ENCODE measurements at places on chromosomes 4 and X.

- DNase-seq: no peak
Observed at GRCh38 chr4:173185847-173186510, 17.4 kb downstream of the GALNT7 start.

GRCh38 chr4:159273841-159274240, 171.0 kb downstream of the RAPGEF2 start:
- no peak for DNase-seq

DNA sequence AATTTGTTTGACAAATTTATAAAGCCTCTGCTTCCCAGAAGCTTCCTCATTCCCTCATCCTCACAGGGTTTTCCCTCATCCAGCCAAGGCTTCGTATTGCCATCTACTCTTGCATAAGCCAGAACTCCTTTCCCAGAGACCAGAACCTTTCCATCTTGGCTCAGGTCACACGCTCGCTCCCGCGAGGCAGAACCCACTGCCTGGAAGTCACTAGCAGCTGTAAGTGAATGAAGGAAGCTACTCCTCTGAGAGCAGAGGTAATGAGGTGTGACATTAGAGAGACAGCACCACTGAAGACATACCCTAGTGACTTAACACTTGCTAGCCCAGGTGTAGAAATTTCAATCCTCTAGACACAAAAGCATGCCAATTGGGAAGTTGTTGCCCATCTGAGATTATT, 52.5 kb downstream of the LHFPL1 start:
- no peak for DNase-seq

DNA sequence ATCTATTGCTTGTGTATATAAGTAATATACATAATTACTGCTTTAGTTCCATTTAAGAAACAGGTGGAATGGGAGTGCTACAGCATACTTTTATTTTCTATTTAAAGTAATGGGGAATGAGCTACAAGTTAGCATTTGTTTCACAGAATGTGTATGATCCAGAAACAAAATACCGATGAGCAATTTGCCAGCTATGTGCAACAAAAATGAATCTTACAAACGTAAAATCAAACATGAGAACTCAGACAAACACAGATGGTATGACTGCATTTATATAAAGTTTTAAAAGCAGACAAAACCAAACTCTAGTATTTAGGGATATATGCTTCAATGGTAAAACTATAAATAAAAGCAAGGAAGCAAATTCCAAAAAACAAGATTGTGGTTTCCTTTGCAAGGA, 141.7 kb downstream of the PAPSS1 start:
- no peak for DNase-seq

DNA sequence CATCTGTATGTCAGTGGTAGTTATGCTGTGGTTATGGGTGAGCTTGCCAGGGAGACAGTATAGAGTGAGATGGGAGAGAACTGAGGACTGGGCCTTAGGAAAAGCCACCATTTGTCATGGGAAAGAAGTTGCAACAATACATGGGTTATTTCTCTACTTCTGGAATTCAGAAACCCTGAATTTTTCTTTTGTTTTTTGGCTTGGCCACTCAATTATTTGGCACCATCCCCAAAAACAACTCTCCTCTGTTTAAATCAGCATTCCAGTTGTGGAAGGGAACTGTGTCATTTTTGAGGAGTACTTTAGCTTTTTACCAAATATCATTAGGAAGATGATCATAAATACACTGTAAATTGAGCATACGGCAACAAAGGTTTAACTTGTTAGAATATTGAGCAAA, 41.1 kb upstream of the ACSL4 start:
- no peak for DNase-seq

DNA sequence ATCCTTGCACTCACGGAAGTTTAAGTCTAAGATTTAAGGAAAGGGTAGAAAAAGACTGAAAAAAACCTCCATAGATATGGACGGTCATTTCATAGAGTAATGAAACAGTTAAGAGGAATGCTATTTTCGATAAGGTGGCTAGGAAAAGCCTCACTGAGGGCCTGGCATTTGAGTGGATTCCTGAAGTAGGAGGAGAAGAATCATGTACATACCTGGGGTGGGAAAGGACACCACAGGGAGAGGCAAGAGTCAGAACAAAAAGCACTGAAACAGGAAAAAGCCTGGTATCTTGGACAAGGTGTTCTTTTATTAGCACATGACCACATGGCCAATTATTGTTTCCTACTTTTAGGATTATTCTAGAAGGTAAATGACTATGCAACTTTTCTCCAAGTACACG, 547.2 kb upstream of the DIPK2B start:
- no peak for DNase-seq

GRCh38 chrX:1325515-1326116, 11.0 kb upstream of the IL3RA start:
- no peak for DNase-seq

DNA sequence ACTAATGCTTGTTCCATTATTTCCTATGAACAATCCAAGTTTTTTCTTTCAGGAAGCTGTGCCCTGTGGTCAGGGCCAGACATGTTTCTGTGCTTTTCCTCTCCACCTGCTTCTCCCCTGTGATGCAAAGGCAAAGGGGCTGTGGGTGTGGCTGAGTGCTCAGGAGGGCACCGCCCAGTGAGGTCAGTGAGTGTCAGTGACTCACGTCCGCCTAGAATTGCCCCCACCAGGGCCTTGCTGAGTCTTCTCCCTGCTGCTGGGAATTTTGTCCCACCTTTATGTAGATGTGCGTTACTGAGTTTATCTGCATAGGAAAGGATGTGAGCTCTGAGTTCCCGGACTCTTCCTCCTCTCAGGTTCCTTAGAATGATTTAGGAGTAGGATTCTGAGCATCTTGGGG, 283.2 kb downstream of the DCHS2 start:
- no peak for DNase-seq

GRCh38 chrX:107758231-107758766, 17.3 kb downstream of the TSC22D3 start:
- no peak for DNase-seq

DNA sequence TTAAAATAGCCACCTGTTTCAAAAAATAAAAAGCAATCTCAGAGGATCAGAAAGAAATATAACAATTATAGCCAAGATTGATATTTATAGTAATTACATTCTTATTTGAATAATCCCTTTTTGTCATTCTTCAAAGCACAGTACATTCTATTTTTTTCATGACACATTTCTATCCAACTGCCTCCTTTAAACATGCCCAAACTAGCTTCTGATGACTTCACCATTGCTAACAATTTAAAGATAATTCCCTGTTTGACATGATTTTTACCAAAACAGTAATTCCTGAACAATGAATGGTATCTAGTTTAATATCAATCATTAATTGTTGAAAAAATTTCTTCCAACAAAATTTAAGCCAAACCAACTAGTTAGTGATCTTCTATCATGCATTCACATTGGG, 172.4 kb downstream of the SNCA start:
- no peak for DNase-seq

DNA sequence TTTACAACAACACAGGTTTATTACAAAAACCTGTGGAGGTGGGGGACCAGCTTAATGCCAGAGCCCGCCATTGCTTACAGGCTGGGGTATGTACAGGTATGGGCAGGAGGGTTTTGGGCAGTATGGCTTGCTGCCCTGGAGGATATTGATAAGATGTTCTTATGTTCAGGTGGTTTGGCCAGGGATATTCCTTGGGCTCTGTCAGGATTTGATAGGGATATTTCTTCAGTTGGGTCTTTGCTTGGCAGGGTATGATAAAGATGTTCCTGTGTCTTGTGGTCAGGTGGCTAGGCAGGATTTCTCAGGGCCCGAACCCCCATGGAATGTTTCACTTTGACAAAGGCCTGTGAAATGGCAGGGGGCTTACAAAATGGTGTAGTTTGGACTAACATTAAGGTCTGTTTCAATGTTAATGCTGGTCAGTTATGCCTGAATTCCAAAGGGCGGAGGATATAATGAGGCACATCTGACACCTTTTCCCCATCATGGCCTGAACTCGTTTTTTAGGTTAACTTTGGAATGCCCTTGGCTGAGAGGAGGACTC, 3.1 kb downstream of the MGST2 start:
- DNase-seq: no peak

- no peak for DNase-seq
Observed at GRCh38 chr4:1373892-1374705, 27.1 kb downstream of the UVSSA start.

DNA sequence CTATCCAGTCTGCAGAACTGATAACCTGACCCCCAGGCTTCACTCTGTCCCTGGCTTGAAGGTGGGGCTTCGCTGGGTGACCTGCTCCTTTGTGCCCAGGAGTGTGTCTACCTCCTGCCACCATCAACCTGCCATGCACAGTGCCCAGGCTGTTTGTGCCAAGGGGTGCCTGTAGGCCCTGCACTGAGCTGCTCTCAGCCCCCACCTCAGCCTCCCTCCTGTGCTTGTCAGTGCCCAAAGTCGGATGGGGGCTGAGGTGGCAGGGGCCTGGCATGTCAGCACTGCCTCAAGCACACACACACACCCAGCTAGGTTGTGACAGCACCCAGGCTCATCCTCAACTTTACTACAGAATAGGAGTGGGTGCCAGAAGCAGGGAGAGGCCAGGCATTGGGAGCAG, 23.5 kb downstream of the SPCS3 start:
- no peak for DNase-seq

GRCh38 chrX:50072110-50072509, 128.7 kb downstream of the AKAP4 start:
- DNase-seq: no peak

Measured in bone marrow (tissue), 2 donors.